ENCODE measurements at places on chromosomes 5 and 9.
A peak's percentile ranks its signal among the peaks of the same experiment; 100 is the strongest.

DNA sequence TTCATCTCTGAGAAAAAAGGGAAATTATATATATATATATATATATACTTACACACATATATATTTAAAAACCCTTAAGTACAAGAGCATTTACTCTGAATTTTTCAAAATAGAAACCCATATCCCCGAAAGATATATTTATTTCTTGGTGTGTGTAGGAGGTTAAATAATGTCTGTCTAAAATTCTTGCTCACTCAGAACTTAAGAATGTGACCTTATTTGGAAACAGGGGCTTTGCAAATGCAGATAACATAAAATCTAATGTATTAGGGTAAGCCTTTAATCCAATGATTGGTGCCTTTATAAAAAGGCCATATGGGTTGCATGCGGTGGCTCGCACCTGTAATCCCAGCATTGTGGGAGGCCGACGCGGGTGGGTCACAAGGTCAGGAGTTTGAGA is 517.3 kb upstream of the TLE4 start:
- no peak for DNase-seq

GRCh38 chr9:105091004-105091640 is 153.3 kb upstream of the SLC44A1 start:
- DNase-seq = no peak

DNA sequence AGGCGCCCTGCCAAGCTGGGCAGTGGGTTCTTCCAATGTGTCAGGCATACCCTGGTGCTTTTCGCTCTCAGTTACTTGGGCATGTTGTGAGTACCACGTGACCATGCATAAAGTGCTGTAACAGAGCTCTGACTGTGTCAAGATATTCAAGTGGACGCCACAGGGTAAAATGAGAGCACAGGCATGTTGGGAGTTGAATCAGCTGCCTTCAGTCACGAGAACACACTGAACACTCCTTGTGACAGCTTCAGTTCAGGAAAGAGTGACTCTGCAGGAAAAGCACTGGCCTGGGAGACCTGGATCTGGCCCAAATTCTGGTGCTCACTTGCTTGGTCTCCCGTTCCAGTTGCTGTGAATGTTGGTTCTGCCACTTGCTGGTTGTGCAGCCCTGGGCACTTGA is 5.1 kb downstream of the MLANA start:
- DNase-seq = no peak

- DNase-seq = no peak
Observed at GRCh38 chr9:3962496-3962895, 337.4 kb downstream of the GLIS3 start.

DNA sequence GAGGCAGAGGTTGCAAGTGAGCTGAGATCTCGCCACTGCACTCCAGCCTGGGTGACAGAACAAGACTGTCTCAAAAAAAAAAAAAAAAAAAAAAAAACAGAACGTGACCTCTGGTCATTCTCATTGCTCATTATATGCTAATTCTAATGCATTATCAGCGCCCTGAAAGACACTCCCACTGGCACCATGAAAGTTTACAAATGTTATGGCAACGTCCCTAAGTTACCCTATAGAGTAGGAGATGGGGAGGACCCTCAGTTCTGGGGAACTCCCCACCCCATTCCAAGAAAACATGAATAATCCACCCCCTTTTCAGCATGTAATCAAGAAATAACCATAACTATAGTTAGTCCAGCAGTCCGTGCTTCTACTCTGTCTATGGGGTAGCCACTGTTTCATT is 48.9 kb upstream of the DENND4C start:
- no peak for DNase-seq

GRCh38 chr5:158553195-158553961 is 546.3 kb downstream of the EBF1 start:
- no peak for DNase-seq

DNA sequence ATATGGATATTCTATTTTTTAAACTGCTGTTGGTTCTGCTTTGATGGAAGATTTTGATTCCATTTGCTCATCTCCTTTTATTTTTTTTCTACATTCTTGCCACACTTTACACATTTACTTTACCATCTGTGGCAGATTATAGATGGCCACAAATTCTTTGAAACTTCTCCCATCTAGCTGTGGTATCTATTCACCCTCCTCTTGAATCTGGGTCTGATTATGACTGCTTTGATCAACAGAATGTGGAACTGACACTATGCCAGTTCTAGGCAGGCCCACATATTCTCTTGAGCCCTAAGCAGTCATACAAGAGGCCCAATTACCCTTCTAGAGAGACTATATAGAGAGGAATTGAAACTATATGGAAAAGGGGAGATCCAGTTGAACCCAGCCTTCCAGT is 439.0 kb upstream of the PTGER4 start:
- no peak for DNase-seq

- DNase-seq = no peak
Observed at GRCh38 chr9:106960258-106960657, 97.3 kb downstream of the ZNF462 start.

DNA sequence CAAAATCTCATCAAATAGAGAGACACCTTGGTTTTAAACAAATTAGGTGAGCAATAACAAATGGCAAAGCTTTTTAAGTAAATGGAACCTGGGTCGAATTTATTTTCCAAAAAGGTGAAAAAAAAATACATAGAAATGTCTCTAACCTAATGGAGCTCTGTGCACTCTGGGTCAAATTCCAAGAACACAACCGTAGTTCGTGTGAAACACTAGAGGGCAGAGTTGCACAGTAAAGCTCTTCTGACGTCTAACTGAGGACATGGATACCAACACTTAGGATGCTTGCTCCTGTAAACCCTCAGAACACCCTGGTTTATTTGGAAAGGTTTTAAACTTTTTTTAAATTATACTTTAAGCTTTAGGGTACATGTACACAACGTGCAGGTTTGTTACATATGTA is 18.9 kb downstream of the MARCHF11 start:
- DNase-seq = peak; percentile 5

- DNase-seq = no peak
Observed at GRCh38 chr9:6925836-6926235, 168.1 kb downstream of the KDM4C start.

DNA sequence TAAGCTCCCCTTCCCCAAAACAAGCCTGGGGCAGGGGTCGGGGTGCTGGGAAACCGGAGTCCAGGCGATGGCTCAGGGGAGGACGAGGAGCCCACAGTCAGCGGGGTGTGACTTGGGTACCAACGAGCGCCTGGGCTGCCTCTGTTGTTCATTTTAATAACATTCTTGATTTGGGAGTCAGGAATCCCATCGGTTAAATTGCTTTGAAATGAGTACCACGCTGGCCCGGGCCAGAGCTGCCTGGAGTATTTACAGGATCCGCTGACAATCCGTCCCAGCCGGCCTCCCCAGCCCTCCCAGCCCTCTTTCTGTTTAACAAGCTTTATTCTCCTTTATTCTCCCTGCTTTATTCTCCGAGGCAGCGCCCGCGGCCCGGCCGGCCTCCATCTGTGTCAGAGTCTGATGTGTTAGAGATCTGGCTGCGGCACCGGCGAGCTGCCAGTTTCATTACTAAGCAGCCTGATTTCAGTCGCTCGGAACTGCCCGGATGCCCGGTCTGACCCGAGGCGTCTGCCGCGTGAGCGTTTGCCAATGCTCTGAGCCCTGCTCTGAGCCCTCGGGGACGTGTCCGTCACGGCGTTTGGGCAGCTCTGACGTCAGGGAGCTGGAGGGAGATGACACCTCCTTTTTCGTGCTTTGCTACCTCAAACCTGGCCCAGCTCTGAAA is 16.5 kb upstream of the QRFP start:
- DNase-seq = no peak

DNA sequence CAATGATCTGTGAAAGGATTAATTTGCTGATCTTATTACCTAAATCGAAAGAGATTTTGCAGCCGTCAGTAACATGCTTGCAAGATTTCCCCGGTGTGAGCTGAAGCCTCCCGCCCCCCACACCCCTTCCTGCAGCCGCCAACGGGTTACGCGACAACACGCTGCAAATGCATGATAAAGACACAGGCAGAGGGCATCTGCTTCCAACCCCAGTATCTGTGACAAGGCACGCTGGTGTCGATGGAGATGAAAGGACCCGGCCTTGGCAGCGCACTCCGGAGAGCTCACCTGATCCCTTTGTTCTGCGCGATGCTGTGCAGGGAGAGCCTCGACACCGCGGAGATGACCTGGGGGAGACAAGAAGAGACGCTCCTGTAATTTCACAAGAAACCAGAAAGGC is 122.9 kb upstream of the SARDH start:
- no peak for DNase-seq

DNA sequence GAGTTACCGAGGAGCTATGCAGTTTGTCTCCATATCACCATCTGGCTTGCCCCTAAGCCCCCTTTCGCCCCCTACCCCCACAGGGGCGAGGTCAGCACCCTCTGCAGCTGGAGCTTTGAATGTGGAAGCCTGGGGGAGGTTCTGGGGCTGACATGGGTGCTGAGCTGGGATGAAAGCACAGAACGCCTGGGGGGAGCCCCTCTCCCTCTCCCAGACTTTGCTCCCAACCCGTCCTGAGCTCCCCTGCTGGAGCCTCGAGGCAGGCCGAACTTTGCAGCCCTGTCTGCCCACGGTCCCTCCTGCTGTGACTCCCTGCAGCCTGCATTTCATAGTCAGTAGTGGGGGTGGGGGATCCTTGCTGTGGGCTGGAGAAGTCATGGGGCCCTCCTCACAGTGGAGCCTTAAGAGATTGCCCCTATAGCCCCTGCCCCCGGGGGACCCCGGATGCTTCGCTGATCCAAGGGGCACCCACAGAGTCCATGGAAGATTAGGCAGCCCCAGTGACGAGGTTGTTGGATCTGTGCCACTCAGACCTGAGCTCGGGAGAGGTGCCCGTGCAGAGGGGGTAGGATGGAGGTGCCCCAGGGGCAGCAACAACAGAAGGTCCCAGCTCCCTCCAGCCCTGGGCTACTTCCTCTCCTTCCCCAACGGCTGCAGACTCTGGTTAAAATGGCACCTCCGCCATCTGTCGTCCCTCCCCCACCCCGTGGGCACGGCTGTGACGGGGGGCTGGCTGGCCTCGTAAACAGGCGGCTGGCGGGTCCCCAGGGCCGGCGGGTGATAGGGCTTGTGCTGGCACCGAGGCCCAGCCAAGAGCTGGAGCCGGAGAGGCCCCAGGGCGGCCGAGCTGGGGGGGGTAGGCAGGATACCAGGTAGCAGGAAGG is 162.0 kb downstream of the C9orf50 start:
- DNase-seq = peak; percentile 37

DNA sequence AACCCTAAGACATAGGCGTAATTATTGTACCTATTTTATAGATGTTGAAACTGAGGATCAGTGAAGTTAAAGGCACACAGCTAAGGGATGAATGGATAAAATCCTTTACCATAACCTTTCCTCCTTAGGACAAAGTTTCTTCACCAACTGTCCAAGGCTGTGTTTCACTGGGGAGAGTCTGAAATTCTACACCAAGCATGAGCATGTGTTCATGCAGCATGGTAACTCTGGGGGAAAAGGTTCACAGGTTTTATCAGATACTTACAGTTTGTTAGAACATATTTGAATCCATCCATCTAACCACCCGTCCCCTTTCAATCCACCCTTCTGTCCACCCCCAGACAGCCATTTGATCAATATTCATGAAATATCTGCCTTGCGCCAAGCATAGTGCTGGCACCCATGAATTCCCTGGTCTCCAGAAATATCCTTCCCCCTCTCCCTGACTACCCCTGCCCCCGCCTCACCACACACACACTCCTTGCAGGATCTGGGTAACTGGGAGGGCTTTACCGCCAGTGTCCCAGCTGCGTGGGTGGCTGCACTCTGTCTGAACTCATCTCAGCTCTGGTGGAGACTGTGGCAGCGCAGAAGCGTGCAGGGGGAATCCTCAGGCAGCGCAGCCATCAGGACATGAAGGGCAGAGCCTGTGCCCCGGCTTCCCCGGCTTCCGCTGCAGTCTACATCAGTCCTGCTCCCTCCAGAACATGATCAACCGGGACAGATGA is 6.3 kb upstream of the KCNIP1 start:
- no peak for DNase-seq

- DNase-seq = no peak
Observed at GRCh38 chr5:80712919-80713318, 58.1 kb upstream of the DHFR start.

DNA sequence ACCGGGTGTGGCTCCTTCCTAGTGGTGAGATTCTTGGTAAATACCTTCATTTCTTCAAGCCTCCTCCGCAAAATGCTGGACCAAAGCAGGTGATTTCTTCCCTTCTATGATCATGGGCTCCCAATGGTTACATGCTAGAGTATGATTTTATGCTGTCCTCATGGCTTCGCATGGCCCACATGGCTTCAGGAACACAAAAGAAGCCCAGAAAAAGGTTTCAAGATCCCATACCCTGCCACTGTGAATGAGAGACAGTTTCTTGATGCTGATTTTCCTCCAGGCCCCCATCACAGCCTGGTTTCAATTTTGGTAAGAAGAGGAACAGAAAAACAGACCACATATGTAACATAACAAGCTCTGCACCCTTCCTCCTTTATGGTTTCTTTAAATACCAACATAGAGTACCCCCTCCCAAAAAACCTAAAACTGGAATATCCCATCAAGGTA is 2.4 kb upstream of the RXFP3 start:
- DNase-seq = no peak

GRCh38 chr5:150558088-150558621 is 50.2 kb downstream of the NDST1 start:
- DNase-seq = no peak

DNA sequence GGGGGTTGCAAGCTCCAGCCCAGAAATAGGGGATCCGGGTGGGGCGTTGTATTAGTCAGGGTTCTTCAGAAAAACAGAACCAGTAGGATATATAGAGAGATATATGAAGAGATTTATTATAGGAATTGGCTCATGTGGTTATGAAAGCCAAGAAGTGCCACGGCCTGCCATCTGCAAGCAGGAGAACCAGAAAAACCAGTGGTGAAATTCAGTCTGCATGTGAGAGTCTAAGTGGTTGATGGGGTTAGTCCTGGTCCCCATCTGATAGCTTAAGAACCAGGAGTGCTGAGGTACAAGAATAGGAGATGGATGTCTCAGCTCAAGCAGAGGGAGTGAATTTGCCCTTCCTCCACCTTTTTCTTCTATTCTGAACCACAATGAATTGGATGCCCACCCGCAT is 123.4 kb upstream of the APC start:
- no peak for DNase-seq

GRCh38 chr9:93079371-93079770 is 16.6 kb upstream of the CARD19 start:
- no peak for DNase-seq

- no peak for DNase-seq
Observed at GRCh38 chr9:91360551-91361290, 997 bp downstream of the AUH start.

DNA sequence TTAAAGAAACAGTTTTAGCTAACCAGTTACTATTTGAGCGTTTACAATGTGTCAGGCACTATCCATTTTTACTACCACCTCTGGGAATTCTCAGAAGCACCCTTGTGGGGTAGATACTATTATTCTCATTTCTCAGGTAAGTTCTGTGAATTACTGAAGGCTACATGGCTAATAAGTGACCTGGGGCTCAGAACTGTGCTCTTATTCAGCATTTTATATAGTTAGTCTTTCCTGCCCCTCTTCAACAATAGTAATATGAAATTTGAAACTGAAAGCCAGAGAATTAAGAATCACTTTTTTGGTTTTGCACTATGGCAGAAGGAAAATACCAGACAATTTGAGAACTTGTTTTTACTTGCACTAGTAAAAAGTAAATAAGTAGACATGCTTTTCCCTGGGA is 11.8 kb downstream of the ELL2 start:
- no peak for DNase-seq

GRCh38 chr5:149616727-149617285 is 35.5 kb downstream of the ARHGEF37 start:
- DNase-seq = no peak

Measured in CD4-positive, alpha-beta T cell treated with Interleukin-17A for 1 hour (primary cell).